Stimulated activated CD8-positive, alpha-beta memory T cell treated with anti-CD3 and anti-CD28 coated beads, Interleukin-7, amount 100 ng/mL, for 1 hour (primary cell): ENCODE measurements at places on chromosomes 5 and 9.

DNA sequence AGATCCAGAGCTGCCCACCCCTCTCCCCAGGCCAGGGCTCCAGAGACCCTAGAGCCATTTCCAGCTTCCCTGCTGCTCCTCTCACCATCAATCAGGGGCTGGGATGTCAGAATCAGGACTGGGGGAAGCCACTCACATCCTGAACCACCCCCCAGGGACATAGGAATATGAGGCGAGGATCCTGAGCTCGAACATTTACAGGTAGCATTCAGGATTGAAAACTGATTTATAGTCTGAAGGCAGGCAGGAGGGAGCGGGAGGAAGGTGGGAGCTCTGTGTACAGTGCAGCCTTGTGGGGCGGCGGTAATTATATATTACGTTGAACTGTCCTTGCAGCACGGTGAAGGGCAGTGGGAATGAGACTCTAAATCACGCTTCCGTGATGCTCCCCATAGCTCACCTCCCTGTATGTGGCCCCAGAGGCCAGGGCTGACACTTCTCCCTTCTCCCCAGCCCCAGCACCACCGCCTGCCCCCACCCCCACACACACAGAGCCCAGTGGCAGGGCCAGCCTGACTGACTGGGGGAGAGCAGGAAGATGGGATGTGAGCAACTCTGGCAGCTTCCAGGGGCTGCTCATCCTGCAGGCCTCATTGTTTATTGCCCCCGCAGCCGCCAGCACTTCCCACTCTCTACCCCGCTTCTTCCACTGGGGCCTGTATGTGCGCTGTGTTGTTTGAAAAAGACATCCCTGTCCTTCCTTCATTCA, 76.0 kb upstream of the HSPA9 start:
- DNase-seq = no peak

GRCh38 chr5:133793756-133794465, 174.5 kb downstream of the C5orf15 start:
- DNase-seq = no peak

DNA sequence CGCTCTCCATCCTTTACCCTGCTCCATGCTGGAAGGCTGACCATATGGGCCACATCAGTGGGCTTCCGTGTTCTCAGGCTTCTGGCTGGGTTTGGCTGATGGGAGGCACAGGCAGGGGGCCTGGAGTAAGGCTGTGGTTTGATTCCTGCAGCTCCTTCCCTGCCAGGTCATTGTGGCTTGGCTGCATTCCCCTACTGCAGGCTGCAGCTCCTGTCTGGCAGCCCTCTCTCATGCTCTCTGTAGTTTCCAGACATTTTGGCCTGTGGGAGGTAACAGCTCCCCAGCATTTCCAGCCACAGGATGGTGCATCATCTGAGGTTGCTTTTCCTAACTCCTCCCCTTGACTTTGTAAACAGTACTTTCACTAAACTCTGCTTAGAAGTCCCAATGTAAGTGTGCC, 102.0 kb upstream of the PTPN3 start:
- no peak for DNase-seq

GRCh38 chr5:179822059-179822432, 1.3 kb downstream of the SQSTM1 start:
- DNase-seq = no peak
